NCI-H1105 (cell line): ENCODE measurements at places on chromosomes 5 and 9.
A peak's percentile ranks its signal among the peaks of the same experiment; 100 is the strongest.

GRCh38 chr5:69083412-69083811 is 10.4 kb upstream of the SLC30A5 start:
- no peak for DNase-seq

- no peak for DNase-seq
Observed at GRCh38 chr5:68306361-68307014, 90.9 kb downstream of the PIK3R1 start.

GRCh38 chr9:127867356-127868277 is 9.9 kb downstream of the AK1 start:
- no peak for DNase-seq

- no peak for DNase-seq
Observed at GRCh38 chr9:136742591-136743391, at the start of gene LCN10. Gene LCN10 (minus strand): TSS chr9:136742940. CDS start chr9:136742903, 37 bp downstream.

GRCh38 chr9:125436613-125437443 is 175.2 kb downstream of the GAPVD1 start:
- no peak for DNase-seq

GRCh38 chr5:142109331-142110045 is 909 bp downstream of the NDFIP1 start:
- no peak for DNase-seq

GRCh38 chr5:69007726-69008368 is 86.0 kb upstream of the SLC30A5 start:
- DNase-seq = peak; percentile 1

DNA sequence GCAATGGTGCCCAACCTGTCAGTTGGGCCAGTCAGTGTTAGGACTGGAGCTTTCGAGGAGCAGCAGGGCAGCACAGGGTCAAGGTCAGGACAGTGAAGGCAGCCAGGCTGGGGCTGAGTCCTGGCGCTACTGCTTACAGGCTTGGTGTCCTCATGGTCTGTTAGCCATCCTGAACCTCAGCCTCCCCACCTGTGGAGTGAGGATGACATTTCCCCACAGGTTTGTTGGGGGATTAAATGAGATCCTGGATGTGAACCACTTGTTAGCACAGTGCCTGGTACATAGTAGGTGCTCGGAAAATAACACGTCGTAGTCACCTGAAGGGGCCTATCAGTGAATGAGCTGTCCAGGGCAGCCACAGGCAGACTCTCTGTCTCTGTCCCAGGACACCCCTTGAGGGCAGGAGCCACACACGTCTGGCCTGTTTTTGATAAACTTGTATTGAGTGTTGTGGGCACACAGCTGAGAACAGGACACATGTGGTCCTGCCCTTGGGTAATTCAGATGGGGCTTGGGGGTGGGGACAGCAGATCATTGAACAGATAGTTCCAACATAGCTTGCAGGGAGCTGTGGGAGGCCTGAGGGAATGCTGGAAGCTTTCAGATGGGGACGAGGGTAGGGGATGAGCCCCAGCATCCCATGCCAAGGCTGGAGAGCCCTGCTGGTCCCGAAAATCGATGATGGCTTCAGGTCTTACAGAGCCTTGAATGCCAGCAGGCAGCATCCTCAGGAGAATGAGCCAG is 69.3 kb downstream of the AMBP start:
- no peak for DNase-seq

DNA sequence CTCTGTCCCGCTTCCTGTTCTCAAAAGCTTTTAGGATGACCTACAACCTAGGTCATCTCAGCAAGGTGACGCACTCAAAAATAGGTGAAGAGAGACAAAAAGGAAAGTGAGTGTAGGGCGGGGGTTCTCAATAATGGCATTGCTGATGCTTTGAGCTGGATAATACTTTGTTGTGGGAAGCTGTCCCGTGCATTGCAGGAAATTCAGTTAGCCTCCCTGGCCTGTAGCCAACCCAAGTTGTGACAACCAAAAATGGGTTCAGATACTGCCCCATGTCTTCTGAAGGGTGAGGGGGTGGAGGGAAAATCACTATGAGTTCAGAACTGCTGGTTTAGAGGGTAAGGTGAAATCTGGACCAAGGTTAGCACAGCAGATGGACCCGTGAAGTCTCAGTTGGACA is 151.4 kb downstream of the MAST4 start:
- no peak for DNase-seq

DNA sequence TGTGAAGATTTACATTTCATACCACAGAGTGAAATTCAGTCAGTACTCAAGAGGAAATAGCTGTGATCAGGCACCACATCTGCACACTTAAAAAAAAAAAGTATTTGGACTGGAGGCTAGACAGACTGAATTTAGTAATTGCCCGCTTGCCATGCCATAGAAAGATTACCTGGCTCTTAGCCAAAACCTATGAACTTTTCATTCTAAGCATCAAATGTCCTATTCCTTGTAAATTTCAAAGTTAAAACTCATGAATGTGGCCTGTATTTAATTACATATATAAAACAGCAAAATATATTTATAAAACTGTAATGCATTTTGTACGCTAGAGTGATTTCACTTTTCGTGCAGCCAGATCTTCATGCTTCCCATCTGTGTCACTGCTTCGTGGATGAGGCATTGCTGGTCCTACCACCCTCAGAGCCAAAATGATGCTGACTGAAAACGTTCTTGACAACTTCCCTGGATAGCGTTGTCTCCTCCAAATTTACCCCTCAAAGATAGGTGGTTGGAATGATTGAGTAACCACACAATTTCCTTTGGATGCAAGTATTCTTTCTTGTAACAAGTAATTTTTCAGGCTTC is 447.9 kb upstream of the SGCD start:
- no peak for DNase-seq

- DNase-seq = peak; percentile 97
Observed at GRCh38 chr5:23507278-23507685, at the start of gene PRDM9. Gene PRDM9 (plus strand): TSS chr5:23507609. CDS start chr5:23509034, 1,425 bp downstream.

GRCh38 chr5:139757727-139758509 is 37.7 kb upstream of the PSD2 start:
- DNase-seq = no peak

- peak; percentile 49 for DNase-seq
Observed at GRCh38 chr5:159987031-159987674, 21.8 kb upstream of the TTC1 start.

GRCh38 chr5:9265441-9266287 is 280.2 kb downstream of the SEMA5A start:
- DNase-seq = no peak

GRCh38 chr5:173473288-173473687 is 143.2 kb downstream of the BOD1 start:
- no peak for DNase-seq

- no peak for DNase-seq
Observed at GRCh38 chr9:134666831-134667230, 25.2 kb downstream of the COL5A1 start.

- no peak for DNase-seq
Observed at GRCh38 chr5:6496207-6496584, 47.5 kb downstream of the UBE2QL1 start.

DNA sequence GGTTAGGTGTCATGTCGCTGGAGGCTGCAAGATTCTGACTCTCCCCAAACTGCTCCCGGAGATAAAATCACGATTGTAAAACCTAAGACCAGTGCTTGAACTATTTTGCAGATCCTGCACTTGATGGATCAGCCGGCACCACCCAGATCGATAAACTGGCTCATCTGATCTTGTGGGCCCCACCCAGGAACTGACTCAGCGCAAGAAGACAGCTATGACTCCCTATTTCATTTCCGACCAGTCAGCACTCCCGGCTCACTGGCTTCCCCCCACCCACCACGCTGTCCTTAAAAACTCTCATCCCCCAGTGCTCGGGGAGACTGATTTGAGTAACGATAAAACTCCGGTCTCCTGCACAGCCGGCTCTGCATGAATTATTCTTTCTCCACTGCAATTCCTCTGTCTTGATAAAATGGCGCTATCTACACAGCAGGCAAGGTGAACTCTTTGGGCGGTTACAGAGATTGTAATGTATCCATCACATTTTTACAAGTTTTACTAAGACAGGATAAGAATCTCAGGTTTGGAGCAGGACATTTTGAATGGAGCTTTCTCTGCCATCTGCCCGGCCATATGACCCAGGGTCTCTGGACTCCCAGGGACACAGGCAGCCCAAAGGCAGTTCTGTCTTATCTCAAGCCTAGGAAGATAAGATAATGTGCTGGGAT is 10.6 kb upstream of the PPP1R26 start:
- no peak for DNase-seq

DNA sequence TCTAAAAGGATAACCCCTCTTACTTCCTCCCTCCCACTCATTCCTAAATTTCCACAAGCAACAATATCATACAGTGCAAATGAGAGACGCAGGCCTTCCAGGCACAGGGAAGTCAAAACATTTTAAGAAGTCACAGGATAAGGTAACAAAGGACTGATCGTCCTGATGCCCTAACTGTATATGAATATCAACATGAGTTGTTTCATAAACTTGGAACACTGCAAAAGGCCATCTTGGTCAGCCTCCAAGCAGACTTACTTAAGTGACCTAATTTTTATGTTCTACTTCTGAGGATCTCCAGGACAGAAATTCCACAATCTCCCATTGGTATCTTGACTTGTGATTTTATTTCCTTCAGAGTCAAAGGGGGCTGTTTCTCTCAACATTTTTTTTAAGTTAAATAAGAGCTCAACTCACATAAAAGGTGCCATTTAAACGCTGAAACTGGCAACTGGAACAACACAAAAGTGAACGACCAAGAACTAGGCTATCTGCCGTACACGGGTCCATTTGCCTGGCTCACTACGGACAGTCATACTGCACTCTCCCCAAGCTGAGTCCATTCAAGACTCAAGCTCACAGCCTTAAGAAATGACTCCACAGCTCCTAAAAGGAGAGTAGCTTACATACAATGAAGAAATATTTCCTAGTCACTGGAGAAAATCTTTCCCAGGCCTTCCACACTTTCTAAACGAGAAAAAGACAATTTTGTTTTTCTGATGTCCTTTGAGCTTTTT is 71.3 kb downstream of the LHFPL2 start:
- no peak for DNase-seq

GRCh38 chr9:626596-626995 is 214.9 kb upstream of the DMRT1 start:
- DNase-seq = no peak

- DNase-seq = no peak
Observed at GRCh38 chr9:98430535-98431292, 175.3 kb upstream of the TBC1D2 start.

GRCh38 chr5:56175021-56175420 is 58.1 kb downstream of the ANKRD55 start:
- no peak for DNase-seq

GRCh38 chr5:77167063-77167462 is 43.4 kb upstream of the PDE8B start:
- no peak for DNase-seq

- DNase-seq = no peak
Observed at GRCh38 chr9:130122456-130122855, 49.7 kb upstream of the NCS1 start.

DNA sequence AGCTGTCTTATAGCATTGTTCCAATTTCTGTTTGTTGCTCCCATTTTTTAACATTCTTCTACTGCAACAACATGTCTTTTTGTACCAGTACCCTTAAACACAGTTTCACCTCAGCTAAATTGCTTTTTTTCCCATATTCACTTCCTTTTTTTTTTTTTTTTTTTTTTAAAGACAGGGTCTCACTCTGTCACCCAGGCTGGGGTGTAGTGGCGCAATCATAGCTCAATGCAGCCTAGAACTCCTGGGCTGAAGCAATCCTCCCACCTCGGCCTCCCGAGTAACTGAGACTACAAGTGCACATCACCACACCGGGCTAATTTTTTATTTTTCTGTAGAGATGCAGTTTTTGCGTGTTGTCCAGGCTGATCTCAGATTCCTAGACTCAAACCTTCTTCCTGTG is 161.3 kb downstream of the NIPBL start:
- no peak for DNase-seq

GRCh38 chr5:169828385-169828784 is 151.9 kb downstream of the INSYN2B start:
- no peak for DNase-seq

- no peak for DNase-seq
Observed at GRCh38 chr9:135228983-135229625, 141.6 kb downstream of the OLFM1 start.

DNA sequence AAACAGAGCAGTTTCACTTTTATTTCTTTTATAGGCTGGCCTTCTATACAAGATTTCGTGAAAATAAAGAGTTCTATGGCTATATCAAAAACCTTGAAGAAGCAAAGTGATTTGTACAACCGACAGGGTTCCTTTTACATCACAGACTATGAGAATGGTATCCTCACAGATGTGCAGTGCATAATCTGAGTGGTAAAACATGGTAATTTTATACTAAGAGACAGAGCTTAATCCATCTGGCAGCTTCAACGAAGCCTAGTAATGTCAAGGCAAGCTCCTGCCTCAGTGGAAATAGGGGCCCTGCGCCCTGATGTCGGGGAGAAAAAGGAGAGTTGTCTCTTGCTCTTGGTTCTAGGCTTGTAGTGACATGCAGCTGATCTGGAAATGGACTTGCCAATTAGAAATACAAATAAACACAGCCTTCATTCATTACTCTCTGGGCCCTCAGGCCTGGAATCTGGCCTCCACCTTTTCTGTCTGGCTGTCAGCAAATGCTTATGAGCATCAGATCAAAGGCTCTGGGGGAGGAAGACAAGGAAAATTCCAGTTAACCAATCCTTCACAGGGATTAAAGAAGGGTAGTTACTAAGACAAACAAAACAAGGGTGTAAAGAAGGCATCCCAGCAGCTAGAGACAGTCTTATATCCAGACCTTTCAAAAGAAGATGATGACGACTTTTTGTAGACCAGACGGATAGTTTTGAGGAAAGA is 33.6 kb upstream of the TRIM32 start:
- DNase-seq = no peak

GRCh38 chr5:10634562-10634961 is 70.7 kb downstream of the ANKRD33B start:
- DNase-seq = no peak

- no peak for DNase-seq
Observed at GRCh38 chr9:76818271-76818670, 54.0 kb downstream of the PCA3 start.

DNA sequence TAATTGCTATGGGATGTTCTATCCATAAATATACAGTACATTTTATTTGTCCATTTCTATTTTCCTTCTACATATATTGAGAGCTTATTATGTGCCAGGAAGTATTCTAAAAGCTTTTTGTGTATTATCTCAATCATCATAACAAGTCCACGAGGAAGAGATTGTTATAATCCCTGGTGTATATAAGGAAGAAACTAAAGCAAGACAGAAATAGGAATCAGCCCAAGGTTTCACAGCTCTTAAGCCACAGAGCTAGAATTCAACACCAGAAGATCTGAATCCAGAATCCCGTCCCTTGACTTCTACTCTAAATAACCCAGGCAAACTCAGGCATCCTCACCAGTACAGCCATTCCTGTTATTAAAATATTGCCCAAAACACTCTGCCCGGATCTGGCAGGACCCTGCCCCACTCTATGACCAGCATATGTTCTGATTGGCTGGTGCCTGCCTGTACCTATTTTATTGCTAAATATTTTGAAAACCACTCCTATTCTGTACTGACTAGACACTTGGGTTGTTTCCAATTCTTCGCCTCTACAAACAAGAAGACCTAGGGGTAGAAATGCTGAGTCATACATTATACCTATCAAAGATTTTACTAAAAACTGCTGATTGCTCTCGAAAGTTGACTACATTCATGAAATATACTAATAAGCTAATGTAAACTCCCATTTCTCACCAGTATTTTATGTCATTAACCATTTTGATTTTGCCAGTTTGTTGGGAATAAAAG is 297.4 kb downstream of the ENC1 start:
- no peak for DNase-seq
